Brain (organoid and tissue), 16 donors: ENCODE measurements at places on chromosomes 12 and 14. TPM values are rescaled to one million over a fixed set of nuclear protein-coding genes. Genes with fewer than 3 reads are reported as not detected.

PRH2 gene
- polyA plus RNA-seq, result not detected

LALBA gene
- polyA plus RNA-seq, result not detected

- DNase-seq, result peak; percentile 50
These were observed 662 bp downstream of the EPS8 start for GRCh38 chr12:15788233-15789219.

DNA sequence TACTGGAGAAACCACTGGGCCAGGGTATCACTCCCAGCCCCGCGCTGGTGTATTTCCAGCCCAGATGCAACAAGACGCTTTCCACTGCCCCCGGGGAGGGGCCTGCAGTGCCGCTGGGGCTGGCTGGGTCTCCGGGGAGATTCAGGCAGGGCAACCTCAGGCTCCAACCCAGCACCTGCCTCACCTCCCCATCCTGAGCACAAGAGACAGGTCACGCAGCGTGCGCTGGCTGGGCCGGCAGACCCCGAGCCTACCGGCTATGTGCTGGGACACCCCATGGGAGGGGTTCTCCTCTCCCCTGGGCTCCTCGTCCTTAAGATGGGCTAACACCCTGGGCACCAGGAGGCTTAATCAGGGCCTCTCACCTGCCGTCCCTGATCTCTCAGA, 80.9 kb downstream of the RFLNA start:
- DNase-seq, result no peak

DNA sequence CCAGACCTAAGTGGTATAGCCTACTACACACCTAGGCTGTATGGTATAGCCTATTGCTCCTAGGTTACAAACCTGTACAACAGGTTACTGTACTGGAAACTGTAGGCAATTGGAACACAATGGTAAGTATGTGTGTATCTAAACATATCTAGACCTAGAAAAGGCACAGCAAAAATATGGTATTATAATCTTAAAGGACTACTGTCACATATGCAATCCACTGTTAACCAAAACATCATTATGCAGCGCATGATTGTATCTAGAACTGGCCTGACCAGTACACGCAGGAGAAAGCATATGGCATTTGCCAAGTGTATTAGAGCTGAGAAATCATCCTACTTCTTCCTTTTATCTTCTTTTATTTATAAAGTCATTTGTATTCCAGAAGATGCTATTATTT, 75.5 kb downstream of the SLC8A3 start:
- DNase-seq, result no peak
